ENCODE measurements at places on chromosomes 2 and 18. TPM values are rescaled to one million over a fixed set of nuclear protein-coding genes. Genes with fewer than 3 reads are reported as not detected.

UBE2E3 gene
- 89.2 TPM for total RNA-seq

DNA sequence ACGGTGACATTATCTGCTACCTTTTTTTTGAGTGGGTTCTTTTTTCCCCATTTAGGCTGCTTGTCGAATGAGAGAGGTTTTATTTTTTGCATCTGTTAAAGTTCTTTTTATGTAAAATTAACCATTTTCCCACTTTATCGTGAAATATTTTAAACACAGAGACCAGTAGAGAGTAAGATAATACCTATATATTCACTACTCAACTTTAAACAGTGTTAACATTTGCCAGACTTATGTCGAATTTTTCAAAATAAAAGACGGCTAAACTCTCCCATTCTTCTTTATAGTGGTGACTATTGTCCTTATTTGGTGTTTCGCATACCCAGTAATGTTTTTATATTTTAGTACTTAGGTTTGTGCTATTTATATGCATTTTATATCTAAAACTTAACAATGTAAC lies 743 bp upstream of the PUS10 start:
- no peak for DNase-seq

GCG gene
- not detected for total RNA-seq

DNA sequence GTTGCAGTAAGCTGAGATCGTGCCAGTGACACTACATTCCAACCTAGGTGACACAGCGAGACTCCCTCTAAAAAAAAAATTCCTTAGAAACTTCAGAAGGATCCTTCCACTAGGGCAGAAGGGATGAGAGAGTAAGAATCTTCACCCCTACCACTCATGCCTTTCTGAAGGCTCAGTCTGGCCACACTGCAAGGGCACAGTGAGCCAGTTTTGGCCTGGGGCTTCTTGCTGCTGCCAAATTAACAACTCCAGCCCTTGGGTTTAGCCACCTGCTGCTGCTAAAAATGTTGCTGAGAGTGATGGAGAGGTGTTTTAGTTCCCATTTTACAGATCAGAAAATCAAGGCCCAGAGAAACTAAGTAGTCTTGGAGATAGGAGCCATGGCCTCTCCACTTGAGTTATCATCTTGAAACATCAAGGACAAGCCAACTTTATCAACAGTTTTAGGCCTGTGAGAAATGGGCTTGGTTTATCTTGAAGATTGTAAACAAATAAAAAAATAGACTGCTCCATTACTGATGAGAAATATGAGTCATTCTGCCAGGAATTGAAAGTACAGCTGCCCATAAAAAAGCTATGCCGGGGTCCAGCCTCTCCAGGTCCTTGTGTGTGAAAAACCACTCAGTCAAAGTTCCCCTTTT lies 31.9 kb upstream of the CASP8 start:
- peak; percentile 61 for DNase-seq

- DNase-seq = no peak
Observed at GRCh38 chr2:239677453-239678185, 276.8 kb upstream of the HDAC4 start.

FAM110C gene
- total RNA-seq = not detected

- peak; percentile 30 for DNase-seq
Observed at GRCh38 chr2:23566241-23567142, 181.5 kb downstream of the KLHL29 start.

- no peak for DNase-seq
Observed at GRCh38 chr18:44882163-44882868, 201.6 kb downstream of the SETBP1 start.

DNA sequence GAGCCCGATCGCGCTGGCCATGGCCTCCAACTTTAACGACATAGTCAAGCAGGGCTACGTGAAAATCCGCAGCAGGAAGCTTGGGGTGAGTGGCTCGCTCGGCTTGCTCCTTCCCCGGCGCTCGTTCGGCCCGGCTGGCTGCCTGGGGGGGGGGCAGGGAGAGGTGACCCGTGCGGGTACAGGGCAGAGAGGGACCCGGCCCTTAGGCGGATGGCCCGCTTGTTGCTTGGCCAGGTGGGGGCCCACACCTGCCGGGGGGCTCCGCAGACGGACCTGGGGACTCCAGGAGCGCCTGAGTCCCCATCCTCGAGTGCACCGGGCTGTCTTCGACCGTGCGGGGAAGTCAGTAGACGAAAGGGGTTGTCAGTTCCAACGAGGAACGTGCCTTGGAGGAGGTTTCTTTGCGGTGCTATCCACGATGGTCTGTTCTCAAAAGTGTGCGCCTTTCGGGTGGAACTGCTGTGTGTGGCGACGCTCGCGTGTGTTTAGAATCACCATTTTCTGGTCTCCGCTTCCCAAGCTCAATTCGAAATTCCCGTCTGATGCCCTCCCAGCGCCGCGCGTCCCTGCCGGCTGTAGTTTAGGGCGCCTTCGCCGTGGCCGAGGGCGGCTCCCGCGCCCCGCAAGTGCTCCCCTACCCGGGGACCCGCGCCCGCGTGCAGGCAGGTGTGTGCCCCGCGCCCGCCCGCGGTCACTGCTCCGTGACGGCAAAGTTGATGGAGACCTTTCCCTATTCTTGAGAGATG lies 711 bp downstream of the DOK6 start:
- DNase-seq = peak; percentile 5

MC5R gene
- total RNA-seq = not detected

DNA sequence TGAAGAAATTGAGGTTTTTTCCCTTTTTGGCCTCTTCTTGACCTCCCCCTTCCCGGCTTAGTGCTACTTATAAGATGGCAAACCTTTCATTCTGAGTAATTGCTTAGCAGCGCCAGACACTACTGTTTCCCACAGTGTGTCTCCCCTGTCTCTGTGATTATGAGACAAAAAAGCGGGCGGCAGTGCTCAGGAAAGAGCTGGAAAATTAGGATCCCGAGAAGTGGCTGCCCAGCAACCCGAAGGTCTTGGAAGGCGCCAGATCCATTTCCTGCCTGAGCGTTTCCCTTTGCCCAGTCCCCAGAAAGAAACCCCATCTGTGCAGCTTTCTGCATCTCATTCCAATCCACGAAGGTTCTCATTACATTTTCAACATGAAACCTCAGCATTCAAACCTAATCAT lies 191.9 kb upstream of the APCDD1 start:
- DNase-seq = no peak
